ENCODE measurements at places on chromosomes 11 and 22. TPM values are rescaled to one million over a fixed set of nuclear protein-coding genes. Genes with fewer than 3 reads are reported as not detected.

Gene MMP7
- total RNA-seq, result not detected

Gene C11orf86
- not detected for total RNA-seq

Gene CREBZF
- 95.7 TPM for total RNA-seq

Gene OR52I2
- not detected for total RNA-seq

Gene OR4C15
- not detected for total RNA-seq

Gene KRTAP5-9
- total RNA-seq, result not detected
